ENCODE measurements at places on chromosomes 11 and 22.

GRCh38 chr11:92141159-92141558 lies 83.5 kb upstream of the FAT3 start:
- no peak for DNase-seq

- DNase-seq, result peak; percentile 65
Measured at GRCh38 chr11:45655347-45655756, 10.1 kb downstream of the CHST1 start.

DNA sequence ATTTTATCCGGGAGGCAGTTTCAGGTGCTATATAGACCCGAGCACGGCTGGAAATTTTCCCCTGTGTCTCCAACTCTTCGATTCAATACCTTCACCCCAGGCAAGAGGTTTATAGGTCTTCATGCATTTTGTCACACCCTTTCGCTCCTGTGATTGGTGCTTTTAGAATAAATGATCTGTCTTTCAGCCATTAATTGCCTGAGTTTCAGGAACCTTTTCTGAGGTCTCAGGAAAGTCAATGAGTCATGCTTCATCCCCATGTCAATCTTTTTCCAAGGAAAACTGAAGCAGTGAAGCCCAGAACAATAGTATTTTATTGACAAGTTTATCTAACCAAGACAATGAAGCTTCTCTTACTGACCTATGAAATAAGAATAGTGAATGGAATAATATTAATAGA lies 29.9 kb downstream of the FAM181B start:
- DNase-seq, result peak; percentile 9

DNA sequence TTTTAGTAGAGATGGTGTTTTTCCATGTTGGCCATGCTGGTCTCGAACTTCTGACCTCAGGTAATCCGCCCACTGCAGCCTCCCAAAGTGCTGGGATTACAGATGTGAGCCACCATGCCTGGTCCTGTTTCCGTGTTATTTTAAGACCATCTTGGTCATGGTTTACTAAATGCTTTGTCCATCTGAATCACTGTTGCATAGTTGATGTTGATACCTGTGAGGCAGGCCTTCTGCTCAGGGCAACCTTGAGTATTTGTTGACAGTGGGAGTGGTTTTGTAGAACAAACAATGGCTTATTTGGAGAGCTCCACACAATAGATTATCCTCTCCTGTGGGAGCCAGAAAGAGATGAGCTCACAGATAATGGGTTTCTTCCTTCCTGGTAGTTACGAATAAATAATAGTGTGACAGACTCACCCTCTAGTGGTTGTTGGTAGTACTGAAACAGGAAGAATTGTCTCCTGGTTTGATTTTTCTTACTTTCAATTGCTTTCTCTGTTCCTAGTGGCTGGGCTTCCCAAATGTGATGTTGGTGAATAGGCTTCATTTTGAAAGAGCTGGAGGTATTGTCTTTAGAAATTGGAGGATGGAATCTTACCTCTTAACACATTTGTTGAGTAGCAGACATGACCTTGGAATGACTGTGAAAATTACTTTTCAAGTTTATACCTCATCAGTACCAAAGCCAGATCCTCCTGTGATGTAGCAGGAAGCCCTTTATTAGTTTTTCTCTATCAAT lies 39.0 kb downstream of the CTNND1 start:
- peak; percentile 95 for DNase-seq

Data from SW480 (cell line).